ENCODE measurements at places on chromosomes 3 and 15.

DNA sequence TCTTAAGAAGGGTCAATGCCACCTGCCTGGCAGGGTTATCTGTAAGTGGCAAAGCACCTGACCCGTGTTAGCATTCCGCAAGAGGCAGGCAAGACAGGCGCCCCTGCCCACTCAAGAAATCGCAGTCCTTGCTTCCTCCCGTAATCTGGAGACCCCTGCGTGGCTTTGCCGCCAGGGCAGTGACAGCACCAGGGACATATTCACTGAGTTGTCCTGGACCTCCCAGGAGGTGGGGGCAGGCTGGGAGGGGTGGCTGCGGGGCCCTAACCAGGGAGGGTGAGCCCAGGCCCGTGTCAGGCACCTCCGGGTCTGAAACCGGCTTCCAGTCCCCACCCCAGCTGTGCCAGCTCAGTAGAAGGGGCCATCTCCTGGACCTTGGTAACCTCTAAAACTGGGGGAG is 15.8 kb upstream of the SEC13 start:
- no peak for DNase-seq

DNA sequence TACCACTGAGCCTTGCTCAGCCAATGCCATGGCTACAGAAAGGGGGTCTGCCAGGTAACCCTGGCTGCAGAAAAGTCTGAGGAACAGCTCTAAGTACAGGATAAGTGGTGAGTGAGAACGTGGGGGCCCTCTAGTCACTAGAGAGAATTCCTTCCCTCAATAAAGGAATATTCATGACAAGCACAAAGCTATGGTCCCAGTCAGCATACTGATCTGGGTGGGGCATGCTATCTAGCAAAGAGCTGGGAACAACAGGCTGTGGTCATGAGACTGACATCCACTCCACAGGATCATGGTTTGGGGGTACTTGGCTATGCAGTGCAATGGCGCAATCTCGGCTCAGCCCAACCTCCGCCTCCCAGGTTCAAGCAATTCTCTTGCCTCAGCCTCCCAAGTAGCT is 140.4 kb downstream of the MTHFS start:
- DNase-seq = no peak

DNA sequence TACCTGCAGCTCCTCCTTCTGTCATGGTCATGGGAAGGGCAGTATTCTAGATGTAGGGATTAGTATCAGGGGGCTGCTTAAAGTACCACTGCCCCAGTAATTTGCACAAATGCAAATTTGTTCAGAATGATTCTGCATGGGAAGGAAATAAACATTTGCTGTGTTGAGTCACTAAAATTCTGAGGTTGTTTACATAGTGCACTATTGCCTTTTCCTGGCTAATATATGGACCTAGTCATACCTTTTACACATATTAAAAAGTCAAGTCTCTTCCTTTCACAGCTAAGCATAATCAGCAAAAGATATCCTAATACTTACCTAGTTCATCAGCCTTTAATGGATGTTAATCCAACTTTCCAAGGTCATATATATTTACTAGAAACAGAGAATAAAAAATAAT is 746.4 kb upstream of the NR2F2 start:
- no peak for DNase-seq

- DNase-seq = no peak
These were observed 220.7 kb downstream of the TBC1D2B start for GRCh38 chr15:77856705-77857346.

DNA sequence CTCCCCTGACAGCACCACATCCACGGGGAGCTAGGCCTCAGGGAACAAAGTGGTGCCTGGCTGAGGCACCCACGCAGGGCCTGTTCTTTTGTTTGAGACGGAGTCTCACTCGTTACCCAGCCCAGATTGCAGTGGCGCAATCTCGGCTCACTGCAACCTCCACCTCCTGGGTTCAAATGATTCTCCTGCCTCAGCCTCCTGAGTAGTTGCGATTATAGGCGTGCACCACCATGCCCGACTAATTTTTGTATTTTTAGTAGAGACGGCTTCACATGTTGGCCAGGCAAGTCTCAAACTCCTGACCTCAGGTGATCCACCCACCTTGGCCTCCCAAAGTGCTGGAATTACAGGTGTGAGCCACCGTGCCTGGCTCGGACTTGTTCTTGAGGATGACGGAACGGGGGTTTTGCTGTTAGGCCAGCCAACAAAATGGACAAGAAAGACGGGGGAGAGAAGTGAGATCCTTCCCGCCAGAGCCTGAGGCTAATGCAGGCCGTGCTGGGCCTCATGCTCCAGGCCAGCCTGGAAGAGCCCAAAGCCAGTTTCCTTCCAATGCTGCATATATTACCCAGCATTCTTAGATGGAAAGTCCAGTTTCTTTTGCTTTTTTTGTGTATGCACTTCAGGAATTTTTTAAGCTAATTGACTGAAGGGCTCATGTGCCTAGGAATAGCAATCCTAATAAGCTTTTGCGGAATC is 28.1 kb upstream of the FURIN start:
- no peak for DNase-seq
